ENCODE measurements at places on chromosomes 5 and 9. TPM values are rescaled to one million over a fixed set of nuclear protein-coding genes. Genes with fewer than 3 reads are reported as not detected.

MZB1 gene
- 0.31 TPM for total RNA-seq

SLC36A3 gene
- not detected for total RNA-seq

DNA sequence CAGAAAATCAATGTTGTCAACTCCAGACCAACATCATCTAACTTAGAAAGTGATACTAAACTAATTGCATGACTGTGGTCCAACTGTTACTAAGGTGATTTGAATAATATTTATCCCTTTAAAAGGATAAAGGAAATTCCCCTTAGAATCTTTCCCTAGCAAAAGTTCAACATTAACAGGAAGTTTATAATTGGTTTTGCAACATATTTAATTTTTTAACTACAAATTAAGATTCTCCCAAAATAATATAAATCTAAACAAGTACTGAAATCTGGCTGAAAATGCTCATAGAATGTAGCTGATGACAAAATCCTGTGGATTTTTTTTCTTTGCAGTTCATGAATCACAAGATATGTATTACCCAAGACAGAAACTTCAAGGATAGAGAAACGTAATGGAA, 151.4 kb downstream of the LPAR1 start:
- no peaks in the 10 kb centered on the region for H3K27me3 ChIP-seq
- DNase-seq: no peak

DNA sequence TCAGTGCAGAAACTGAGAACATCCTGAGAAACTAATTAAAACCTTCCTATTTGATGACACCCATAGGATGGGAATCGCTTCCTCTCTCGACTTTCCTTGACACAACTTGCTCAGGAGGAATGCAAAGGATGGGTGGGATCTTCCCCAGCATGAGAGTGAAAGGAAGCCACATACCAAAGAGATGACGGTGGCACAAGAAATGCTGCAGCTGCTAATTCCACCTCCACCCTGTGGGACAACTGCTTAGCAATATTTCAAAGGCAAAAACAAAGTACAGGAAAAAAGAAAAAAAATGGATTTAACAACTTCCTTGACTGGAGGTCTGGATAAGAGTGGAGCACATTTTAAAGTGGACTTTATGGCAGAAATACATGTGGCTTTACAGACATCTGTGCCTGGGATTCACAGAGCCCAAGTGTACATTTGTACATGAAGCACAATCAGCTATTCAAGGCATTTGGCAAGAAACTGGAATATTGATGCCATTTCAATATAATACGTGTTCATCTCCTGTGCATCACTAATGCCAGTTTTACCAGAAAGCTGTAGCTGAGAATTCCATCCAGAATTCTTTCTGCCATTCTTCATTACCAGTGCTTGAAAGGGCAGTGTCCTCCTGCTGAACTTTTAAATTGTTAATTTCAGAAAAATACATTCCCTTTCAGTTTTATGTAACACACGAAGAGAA, 359.2 kb upstream of the ACTBL2 start:
- peaks cover 4% of the 10 kb centered on the region for H3K36me3 ChIP-seq
- DNase-seq: peak; percentile 80
- H3K4me1 ChIP-seq: peaks cover 8% of the 10 kb centered on the region
- H3K27ac ChIP-seq: peak overlapping the region; percentile 70
- H3K4me3 ChIP-seq: no peak overlapping the region

GRCh38 chr5:144028636-144029035, 141.8 kb downstream of the YIPF5 start:
- no peak overlapping the region for H3K4me3 ChIP-seq
- no peaks in the 10 kb centered on the region for H3K27me3 ChIP-seq
- H3K4me1 ChIP-seq: no peaks in the 10 kb centered on the region

- H3K4me1 ChIP-seq: no peaks in the 10 kb centered on the region
- no peaks in the 10 kb centered on the region for H3K36me3 ChIP-seq
- no peak overlapping the region for H3K27ac ChIP-seq
- H3K27me3 ChIP-seq: no peaks in the 10 kb centered on the region
Observed at GRCh38 chr5:65874241-65874640, 52.1 kb upstream of the ERBIN start.

- no peaks in the 10 kb centered on the region for H3K27me3 ChIP-seq
- no peak for DNase-seq
- H3K4me1 ChIP-seq: 0 out of 2 replicates have a peak, but pooled peaks cover 2% of the 10 kb centered on the region
- no peak overlapping the region for H3K4me3 ChIP-seq
Observed at GRCh38 chr5:125180231-125180829, 433.9 kb upstream of the ZNF608 start.

GRCh38 chr5:5209089-5209488, 69.0 kb downstream of the ADAMTS16 start:
- H3K36me3 ChIP-seq: no peaks in the 10 kb centered on the region
- no peaks in the 10 kb centered on the region for H3K27me3 ChIP-seq
- DNase-seq: no peak
- no peaks in the 10 kb centered on the region for H3K4me1 ChIP-seq
- H3K27ac ChIP-seq: no peak overlapping the region

GRCh38 chr9:93369686-93370085, 81.8 kb upstream of the FAM120A start:
- no peaks in the 10 kb centered on the region for H3K4me1 ChIP-seq
- H3K4me3 ChIP-seq: no peak overlapping the region
- H3K27ac ChIP-seq: no peak overlapping the region
- peaks cover 2% of the 10 kb centered on the region for H3K36me3 ChIP-seq
